ENCODE measurements at places on chromosomes 6 and 20.

DNA sequence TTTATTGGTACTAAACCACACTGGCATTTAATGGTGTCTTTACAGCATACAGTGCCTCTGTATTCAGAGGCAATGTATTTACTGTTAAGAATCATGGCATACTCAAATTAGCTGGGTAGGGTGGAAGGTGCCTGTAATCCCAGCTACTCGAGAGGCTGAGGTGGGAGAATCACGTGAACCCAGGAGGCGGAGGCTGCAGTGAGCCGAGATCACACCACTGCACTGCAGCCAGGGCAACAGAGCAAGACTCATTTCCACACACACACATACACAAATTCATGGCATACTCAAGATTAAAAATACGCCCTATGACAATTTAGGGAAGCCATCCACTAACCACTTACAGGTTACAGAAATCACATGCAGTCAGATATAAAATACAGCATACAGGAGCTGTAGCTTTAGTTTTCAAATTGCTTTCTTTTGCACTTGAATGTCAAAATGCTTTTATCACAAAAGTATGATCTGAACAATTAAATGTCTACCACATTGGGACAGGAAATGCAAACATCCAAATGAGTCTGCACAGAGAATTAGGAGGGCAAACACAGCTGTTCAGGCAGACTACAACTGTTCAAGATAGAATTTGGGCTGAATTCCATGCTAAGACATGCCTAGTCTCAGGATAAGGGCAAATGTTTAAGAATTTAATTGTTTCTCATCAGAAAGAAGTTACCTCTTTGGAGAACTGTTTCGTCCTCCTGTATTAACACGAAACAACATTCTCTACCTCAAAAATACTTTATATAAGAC, 36.4 kb downstream of the CSNK2A1 start:
- DNase-seq = no peak

- no peak for DNase-seq
Measured at GRCh38 chr6:43331891-43332290, 23.3 kb upstream of the CRIP3 start.

- no peak for DNase-seq
Measured at GRCh38 chr6:98833057-98833306, 1.4 kb upstream of the POU3F2 start.

DNA sequence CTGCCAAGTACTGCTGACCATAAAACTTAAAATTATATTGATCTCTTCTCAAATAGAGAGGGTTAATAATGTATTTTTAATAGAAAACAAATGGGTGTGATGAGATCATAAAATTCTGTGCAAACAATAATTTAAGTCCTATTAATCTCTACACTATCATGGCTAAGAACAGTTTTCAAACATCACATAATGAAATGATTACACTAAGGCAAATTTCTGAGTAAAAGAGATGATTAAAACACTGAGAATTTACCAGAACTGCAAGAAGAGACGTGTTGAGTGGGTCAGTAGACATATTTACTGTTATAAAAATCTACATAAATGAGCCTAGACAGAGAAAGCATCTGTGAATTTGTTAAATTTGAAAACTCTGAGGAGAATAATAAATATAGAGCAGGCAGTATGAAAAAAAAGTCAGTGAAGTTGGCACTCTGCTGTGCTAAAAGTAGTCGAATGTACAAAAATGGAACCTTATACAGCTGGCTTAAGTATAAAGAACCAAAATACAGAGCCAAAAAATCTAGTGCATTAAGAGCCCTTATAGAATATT, 302.6 kb upstream of the MANEA start:
- DNase-seq = no peak

GRCh38 chr6:91278416-91278815, 691.5 kb upstream of the MAP3K7 start:
- peak; percentile 48 for DNase-seq

- peak; percentile 75 for DNase-seq
Measured at GRCh38 chr6:154602296-154602695, 91.8 kb upstream of the CNKSR3 start.

- no peak for DNase-seq
Measured at GRCh38 chr20:50762045-50762422, 30.7 kb downstream of the PARD6B start.
